ENCODE measurements at places on chromosomes 1 and 21. TPM values are rescaled to one million over a fixed set of nuclear protein-coding genes. Genes with fewer than 3 reads are reported as not detected.

Gene LENEP
- 1.3 TPM for total RNA-seq

Gene RPE65
- not detected for total RNA-seq

Gene SLAMF6
- total RNA-seq: not detected

Gene TTC13
- total RNA-seq: 25.1 TPM

Gene TLR5
- not detected for total RNA-seq

Gene RIPPLY3
- total RNA-seq: not detected

Gene WDR3
- total RNA-seq: 22.2 TPM

Gene NBPF10
- 0.25 TPM for total RNA-seq

Gene ENAH
- total RNA-seq: 265 TPM

Gene DNAJC6
- 54.6 TPM for total RNA-seq

Gene AURKAIP1
- 130 TPM for total RNA-seq

Gene H6PD
- 5.0 TPM for total RNA-seq

Gene CYP4X1
- 0.81 TPM for total RNA-seq

Gene MX1
- 1.5 TPM for total RNA-seq

Gene S100A12
- total RNA-seq: not detected

Gene SDC3
- total RNA-seq: 41.7 TPM

Gene SH3BP5L
- total RNA-seq: 74.0 TPM

Measured in glutamatergic neuron (in vitro differentiated cells).